ENCODE measurements at places on chromosomes 5 and 9.

DNA sequence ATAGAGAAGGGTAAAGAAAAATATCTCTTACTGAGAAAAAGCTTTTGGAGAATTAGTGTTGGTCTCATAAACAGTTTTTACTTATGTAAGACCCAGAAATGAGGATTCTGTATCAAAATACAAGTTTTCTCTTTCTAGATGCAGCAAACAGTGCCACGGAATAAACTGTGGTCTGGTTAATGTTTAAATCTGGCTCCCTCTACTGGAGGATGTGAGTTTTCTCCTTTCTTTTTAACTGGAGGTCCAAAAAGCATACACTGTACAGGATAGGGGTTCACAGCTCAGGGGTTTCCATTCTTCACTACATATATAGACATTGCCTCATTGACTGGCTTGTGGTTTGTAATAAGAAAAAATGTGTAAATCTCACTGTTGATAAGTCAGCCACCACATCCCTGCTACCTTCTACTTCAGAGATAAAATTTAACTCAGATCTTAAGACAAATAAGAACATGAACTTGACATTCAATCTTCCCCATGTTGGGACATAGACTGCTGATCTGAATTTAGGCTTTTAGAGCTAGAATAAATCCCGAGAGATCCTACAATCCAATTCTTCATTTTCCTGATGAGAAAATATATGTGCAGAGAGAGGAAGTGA is 98.9 kb downstream of the CFAP95 start:
- peak; percentile 22 for DNase-seq

- no peak for DNase-seq
Measured at GRCh38 chr9:126915281-126915816, 767 bp downstream of the RALGPS1 start.

DNA sequence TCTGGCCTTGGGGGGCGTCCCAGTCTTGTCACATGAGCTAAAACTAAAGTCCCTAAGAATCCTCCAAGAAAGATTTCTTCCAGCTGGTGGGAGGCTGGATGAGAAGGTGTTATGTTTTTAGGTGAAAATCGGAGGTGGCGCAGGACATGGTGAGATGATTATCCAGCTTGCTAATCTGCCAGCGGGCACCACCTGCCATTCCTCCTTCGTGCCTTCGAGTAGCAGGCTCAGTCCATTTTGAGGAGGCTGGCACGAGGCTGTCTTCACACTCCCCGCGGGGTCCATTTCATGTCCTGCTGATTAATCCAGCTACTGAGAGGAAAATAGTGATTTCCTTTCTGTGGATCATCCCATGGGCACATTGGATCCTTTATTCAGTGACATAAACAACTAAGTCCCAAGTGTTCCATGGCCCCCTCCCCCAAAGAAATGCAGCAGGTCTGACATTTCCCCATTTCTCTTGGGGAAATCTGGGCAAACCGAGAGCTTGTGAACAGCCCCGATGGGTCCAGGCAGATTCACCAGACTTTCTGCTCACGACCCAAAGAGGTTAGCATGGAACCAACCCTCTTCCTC is 38.2 kb upstream of the EXOC3 start:
- no peak for DNase-seq

DNA sequence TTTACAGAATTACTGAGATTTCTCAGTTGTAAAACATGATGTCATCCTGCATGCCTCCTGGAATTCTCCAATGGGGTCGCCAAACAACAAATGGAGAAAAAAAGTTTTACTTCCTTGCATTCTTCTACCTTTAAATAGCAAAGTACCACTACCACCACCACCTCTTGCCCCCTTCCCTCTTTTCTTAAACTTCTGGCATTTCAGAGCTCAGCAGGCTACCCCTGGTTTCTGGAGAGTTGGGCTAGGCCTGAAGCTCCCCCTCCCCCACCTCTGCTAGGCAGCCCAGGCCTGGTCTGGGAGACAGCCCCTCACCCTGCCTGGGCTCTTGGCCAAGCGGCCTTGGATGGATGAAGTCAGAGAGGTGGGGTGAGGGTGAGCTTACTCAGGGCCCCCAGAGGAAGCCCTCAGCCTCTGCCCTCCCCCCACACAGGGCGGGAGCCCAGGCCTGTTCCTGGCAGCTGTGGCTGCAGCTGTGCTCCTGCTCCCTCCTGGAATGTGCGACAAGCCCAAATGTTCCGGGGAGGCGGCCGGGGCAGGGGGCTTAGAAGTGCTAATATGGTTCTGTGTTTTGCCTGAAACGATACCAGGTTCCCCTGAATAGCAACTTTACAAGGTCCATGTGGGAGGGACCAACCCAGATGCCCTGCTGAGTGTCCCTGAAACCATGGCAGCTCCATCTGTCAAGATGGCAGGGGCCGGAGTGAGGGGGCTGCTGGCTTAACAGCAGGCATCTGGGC is 6.0 kb upstream of the CCIN start:
- DNase-seq, result peak; percentile 86

DNA sequence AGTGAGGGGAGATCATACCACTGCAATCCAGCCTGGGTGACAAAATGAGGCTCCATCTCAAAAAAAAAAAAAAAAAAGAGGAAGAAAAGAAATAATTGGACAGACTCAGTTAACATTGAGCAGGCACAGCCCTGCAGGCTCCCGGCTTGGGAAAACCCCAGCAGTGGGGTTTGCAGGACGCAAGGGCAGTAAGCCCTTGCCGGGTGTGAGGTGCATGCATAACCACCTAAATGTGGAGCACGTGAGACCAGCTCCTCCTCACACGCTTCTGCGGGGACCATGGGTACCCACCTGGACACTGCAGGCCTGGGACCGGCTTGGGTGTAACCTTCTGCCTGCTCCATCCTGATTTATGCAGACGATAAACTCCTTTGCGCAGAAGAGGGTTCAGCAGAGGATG is 4.8 kb upstream of the SLC6A18 start:
- DNase-seq, result no peak

DNA sequence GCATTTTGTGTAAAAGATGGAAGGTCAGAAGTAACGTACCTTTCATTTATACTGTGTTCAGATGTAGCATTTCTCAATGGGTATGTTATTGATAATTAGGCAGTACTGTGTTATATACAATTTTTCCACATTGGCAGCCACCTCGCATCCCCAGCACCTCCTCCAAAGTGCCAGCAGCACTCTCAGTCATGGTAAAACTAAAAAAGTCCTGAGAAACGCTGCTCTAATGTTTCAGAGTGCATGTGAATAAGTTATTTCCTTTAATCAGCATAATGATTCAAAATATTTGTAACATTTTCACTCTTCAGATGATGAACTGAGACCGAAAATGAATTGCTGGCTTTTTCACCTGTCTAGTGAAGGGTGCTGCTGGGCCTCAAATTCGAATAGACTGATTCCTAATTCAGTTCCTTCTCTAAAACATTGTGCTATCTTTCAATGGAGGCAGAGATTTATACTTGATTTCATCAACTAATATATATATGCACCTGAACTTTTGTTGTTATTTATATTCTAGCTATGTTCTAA is 79.9 kb upstream of the ANKRD55 start:
- DNase-seq, result no peak

- DNase-seq, result peak; percentile 50
Measured at GRCh38 chr5:32074401-32074800, 99.7 kb downstream of the GOLPH3 start.

DNA sequence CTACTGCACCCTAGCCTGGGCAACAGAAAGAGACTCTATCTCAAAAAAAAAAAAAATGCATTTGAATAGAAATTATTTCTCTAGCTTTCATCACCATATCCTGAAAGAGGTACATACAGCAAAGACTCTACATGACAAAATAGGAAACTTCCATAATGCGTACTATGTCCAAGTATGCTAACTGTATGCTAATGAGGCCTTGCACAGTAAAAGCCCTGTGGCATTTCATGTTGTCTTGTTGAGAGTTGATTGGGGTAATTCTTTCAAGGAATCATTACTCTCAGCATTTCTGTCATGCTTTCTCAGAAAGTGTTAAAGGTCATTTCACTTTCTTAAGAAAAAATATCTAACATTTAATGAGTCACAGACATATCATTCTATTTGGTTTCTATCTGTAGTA is 393.4 kb downstream of the CTNND2 start:
- no peak for DNase-seq

Measured in renal cortex interstitium (tissue), 15 donors.